CD4-positive, alpha-beta T cell (primary cell): ENCODE measurements at places on chromosomes 2 and 18. TPM values are rescaled to one million over a fixed set of nuclear protein-coding genes. Genes with fewer than 3 reads are reported as not detected.

PLB1 gene
- total RNA-seq: 1.6 TPM

FLACC1 gene
- total RNA-seq: 4.5 TPM

DNA sequence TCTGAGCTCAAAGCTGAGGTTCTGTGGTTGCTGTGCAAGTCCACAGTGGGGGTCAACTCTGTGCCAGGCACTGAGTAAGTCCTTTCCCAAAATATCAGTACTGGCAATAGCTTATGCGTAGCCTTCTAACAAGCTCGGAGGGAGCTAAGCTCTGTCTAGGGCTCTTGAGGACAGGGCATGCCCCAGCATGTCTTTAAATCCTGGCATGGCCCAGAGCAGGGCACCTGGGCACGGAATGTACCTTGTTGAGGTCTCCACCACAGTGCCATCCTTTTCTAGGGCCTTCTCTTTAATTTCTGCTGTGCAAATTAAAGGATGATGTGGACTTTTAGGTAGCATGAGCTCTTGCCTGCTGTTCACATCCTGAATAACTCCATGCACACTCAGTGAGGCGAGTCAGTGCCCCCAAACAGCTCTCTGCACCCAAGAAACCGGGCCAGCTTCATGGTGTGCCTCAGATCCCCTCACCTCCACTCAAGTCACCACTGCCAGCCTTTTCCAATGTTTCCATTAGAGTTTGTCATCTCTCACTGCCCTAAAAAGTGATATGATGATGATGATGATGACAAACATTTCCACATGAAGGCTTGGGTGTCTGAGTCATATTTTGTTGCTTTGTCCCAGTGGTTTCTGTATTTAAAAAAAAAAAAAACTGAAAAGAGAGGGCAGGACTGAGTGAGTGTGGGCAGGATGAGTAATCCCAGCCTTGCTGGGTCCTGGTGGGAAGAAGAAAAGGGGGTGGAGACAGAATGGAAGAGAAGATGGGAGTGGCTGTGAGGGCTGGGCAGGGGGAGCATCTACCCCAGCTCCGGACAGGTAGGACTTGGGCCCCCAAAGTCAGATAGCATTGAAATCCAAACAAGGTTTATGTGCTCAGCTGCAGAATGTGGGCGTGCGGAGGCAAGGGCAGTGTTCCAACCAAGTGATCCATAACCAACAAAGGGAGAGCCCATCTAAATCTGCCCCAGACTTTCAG is 78.9 kb downstream of the ZBTB7C start:
- no peak for DNase-seq

GRCh38 chr2:19899985-19900930 is 1.5 kb downstream of the TTC32 start:
- no peak for DNase-seq

DNA sequence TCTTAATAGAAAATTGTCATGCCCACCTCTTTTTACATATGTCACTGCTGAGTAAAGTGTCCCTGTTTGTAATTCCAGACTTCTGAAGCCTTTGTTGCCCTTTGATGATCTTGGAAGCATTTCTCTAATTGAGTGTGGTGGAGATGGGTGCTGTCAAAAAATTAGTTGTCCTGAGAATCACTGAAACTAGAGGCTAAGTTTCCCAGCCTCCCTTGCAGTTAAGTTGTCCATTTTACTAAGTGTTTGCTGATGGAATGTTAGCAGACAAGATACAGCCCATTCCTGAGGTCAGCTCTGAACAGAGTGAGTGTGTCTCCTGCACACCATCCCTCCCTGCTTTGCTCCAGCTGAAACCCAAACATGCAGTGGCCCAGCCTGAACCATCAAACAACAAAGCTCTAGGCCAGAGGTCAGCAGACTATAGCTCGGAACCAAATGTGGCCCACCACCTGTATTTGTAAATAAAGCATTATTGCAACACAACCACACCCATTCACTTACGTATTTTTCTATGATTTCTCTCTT is 28.1 kb upstream of the TMEM177 start:
- no peak for DNase-seq

- no peak for DNase-seq
These were observed 98.3 kb upstream of the TMEM17 start for GRCh38 chr2:62604336-62604735.

DNA sequence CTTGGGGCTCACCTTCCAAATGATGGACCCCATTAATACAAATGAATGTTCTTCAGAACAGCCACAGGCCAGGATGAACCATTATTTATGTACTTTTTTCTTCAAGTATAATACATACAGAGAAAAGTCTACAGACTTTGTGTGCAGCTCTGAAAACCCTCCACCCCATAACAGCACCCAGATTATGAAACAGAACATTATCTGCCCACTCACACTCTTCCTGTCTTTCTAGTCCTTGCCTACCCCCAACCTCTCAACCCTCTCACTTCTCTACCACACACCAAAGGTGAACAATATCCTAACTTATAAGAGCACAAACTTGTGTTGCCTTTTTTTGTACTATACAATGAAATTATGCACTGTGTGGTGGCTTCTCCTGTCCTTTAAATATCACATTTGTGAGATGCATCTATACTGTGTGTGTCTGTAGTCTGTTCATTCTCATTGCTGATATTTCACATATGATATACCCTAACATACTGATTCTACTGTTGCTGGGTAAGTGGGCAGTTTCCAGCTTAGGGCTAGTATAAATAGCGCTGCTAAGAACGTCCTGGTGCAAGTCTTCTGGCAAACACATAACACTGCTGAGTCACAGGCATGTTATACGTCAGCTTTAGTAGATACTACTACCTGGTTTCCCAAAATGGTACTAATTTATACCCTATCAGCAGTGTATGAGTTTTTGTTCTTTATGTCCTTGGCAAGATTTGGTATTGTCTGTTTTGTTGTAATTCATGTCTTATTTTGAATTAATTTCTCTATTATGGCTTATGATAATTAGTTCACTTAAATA is 1.0 kb upstream of the NPHP1 start:
- DNase-seq: no peak

- DNase-seq: no peak
These were observed 18.7 kb downstream of the SMIM21 start for GRCh38 chr18:75408554-75409506.
